Forelimb muscle (tissue), 1 donor: ENCODE measurements at places on chromosomes 2 and 18. TPM values are rescaled to one million over a fixed set of nuclear protein-coding genes. Genes with fewer than 3 reads are reported as not detected.

The SLC23A3 gene
- 1.3 TPM for polyA plus RNA-seq

The MYO3B gene
- polyA plus RNA-seq = 0.10 TPM

The NR4A2 gene
- polyA plus RNA-seq = 1.6 TPM

The RIOK3 gene
- 80.3 TPM for polyA plus RNA-seq

The SULT6B1 gene
- not detected for polyA plus RNA-seq

The DOK1 gene
- polyA plus RNA-seq = 5.5 TPM

The EFEMP1 gene
- polyA plus RNA-seq = 29.9 TPM

The FASTKD2 gene
- 23.7 TPM for polyA plus RNA-seq

The ACVR1 gene
- polyA plus RNA-seq = 26.3 TPM

The ONECUT2 gene
- 0.04 TPM for polyA plus RNA-seq

The ARMC9 gene
- polyA plus RNA-seq = 3.9 TPM

The LGALSL gene
- polyA plus RNA-seq = 19.8 TPM

The ACKR3 gene
- polyA plus RNA-seq = 24.9 TPM

The ERCC3 gene
- polyA plus RNA-seq = 41.5 TPM

The C2orf66 gene
- polyA plus RNA-seq = 0.14 TPM

The DNAH6 gene
- 0.10 TPM for polyA plus RNA-seq

The TGFA gene
- 0.85 TPM for polyA plus RNA-seq

The TACR1 gene
- 0.40 TPM for polyA plus RNA-seq

The ASAP2 gene
- 17.6 TPM for polyA plus RNA-seq

The MDH1 gene
- 342 TPM for polyA plus RNA-seq
